ENCODE measurements at places on chromosomes 11 and 22.

DNA sequence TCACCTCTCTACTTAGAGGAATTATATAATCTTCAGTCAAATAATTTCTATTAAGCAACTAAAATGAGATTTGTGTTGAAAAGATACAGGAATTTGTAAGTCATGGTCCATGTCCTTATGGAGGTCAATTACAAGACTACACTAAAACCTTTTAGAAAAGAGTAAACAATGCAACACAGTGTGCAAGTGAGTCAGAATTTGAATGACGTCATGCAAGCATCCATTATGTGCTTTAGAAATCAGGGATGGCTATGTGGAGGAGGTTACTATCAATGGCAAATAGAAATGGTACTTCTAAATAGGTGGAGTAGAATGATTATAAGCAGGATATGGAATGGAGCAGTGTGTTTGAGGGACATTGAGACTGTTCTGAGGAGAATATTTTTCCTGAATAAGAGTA lies 16.6 kb downstream of the OR10D3 start:
- DNase-seq, result no peak

GRCh38 chr11:1023811-1024596 lies 12.5 kb downstream of the MUC6 start:
- DNase-seq, result no peak

GRCh38 chr11:9264316-9265210 lies 587 bp downstream of the DENND5A start:
- peak; percentile 88 for DNase-seq

DNA sequence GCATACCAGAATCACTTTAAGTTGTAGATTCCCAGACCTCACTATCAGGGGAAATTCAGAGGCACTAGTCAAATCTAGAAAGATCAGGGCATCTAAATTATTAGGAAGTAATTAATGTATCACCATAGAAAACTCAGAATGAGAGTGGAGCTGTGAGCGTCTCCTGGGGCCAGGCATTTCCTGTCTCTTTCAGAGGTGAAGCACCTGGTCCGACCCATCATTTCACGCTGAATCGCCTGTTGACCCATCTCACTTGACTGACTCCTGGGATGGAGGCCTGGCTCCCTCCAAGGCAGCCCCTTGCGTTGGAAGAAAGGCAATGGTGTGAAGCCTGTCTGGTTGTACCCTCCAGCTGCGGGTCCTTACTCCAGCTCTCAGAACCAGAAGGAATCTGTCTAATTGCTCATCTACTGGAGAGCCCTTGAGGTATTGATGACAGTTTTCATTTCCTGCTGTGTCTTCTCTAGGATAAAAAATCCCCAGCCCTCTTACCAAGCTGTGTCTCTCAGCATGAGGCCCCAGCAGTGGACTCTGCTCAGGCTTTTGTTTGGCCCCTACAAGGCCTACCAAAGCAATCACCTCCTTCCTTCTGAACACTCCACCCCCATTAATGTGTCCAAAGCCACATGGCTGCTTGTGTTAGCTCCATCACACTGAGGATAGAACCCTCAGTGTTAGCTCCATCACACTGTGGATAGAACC lies 93.2 kb upstream of the SYT13 start:
- DNase-seq, result no peak

DNA sequence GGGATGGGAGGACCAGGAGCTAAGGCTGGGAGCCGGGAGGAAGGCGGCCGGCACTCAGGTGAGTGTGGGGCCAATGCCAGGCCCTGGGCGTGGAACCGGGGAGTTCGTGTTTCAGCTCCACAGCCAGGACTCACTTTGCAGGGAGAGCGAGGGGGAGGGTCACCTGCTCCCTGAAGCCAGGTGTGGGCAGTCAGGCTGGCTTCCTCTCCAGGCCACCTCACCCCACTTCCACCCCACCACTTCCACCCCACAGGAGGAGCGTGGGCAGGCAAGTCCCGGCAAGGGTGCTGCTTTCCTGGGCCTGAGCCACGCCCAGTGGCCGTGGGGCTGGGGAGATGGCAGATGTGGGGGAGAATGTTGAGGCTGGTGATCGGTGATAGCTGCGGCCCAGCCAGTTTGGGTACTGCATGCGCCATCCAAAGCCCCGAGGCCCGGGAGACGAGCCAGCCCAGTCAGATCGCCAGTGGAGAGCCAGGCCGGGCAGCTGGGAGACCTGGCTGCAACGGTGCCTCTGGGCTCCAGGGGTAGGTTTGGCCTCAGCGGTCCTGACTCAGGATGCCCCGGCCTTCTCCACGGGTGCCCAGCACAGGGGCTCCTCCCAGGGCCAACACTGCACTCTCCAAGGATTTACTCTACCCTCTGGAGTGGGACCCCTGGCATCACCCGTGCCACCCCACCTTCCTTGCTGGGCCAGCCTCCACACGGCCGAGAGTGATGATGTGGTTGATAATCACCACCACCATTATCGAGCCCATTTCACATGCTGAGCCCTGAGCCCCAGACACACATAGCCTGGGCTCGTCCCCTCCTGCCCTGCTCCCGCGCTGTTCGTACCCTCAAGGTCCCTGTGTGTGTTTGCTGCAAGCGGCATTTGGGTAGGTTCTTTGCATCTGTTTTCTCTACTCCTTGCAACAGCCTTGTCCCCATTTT lies 93.8 kb downstream of the WNT7B start:
- DNase-seq, result no peak

DNA sequence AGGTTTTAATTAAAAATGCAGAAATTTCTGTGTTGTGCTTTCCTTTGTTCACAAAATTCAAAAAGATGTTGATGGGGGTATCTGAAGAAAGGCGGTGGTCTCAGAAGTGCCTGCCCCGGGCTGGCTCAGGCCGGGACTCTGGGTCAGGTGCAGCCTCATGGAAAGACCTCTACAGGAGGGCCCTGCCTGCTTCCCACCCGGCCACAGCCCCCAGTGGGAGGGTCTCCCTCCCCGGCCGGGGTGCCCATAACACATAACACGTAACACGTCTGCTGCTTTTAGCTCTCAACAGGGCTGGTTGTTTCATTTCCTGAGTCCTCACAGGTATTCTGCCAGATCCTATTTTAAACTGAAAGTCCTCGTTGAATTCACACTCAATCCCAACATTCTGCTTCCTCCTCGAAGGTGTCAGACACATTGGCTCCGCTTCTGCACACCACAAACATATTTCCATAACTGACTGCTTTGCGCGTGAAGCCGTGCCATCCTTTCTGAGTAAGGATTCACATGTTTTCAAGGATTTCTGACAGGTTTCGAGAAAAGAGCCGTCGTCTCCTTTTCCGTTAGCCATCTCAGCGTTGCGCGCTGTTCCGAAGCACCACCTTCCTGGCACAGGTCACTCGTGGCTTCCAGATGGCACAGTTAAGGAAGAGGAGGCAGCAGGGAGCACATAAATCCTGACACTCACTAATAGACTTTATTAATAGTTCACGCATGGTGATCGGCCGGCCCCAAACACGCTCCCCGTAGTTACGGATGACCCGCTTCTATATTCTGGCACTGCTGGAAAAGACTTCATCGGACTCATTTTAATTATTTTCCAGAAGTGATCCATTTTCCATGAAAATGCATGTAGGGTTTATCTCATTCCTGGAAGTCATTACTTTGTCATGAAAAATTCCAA lies 569.3 kb downstream of the BRD1 start:
- DNase-seq, result no peak

DNA sequence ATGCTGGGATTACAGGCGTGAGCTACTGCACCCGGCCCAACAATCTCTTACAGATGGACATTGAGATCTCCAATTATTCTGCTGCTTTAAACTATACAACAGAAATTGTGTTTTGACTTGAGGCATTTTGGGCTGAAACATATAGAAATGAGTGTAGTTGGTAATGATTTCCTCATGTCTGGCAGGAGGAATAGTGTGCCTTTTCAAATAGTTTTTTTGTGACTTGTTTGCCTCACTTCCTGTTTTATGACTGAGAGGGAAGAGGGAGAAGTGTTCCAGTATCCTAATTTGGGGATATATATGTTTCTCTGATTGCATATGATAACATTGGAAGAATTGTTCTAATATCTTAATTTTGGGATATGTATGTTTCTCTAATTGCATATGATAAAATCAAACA lies 40.2 kb downstream of the EP300 start:
- no peak for DNase-seq

DNA sequence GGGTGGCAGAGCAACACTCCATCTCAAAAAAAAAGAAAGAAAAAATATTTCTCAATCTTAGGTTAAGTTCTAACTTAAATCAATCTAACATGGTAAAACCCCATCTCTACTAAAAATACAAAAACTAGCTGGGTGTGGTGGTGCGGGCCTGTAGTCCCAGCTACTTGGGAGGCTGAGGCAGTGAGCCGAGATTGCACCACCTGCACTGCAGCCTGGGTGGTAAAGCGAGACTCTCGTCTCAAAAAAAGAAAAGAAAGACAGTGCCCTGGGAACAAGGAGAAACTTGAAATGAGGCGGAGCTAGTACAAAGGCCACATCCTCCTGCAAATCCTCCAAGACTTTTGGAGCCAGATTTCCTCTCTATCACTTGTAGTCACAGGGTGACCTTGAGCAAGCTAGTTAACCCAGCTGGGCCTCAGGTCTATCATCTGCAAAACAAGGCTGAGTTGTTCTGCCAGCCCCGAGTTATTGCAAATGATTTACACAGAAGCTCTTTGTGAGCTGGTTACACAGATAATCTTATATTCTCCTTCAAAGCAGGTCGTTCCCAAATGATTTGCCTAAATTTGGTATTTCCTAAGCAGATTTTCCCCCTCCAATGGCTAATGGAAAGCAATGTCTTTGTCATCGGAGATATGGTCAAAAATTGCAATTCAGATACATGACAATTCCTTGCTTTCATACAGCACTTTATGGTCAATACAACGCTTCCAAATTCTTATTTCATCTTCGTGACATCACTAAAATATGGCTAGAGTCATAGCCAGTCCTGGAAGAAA lies 1.9 kb downstream of the ANKRD54 start:
- DNase-seq, result no peak

DNA sequence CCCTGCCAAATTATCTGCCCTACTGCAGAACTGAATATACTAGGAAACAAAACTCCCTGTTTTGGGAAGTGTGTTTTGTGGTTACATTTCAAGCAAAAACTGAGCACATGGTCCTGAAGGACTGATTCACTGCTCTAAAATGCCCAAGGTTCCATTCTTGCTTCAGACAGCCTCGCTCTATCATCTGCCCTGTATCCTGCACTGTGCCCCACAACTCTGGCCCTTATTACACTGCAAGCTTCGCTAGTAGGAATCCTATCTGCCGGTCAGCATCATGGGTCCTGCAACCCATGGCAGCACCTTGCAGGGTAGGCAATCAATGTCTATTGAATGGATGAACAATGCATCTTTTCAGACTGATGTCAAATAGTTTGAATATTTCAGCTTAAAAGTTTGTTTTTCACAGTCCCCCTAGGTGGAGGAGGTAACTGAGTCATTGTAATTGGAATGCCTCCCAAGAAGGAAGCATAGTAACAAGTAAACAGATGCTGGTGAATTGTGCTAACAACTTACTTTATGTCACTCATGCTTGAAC lies 21.3 kb downstream of the LAYN start:
- DNase-seq, result no peak

DNA sequence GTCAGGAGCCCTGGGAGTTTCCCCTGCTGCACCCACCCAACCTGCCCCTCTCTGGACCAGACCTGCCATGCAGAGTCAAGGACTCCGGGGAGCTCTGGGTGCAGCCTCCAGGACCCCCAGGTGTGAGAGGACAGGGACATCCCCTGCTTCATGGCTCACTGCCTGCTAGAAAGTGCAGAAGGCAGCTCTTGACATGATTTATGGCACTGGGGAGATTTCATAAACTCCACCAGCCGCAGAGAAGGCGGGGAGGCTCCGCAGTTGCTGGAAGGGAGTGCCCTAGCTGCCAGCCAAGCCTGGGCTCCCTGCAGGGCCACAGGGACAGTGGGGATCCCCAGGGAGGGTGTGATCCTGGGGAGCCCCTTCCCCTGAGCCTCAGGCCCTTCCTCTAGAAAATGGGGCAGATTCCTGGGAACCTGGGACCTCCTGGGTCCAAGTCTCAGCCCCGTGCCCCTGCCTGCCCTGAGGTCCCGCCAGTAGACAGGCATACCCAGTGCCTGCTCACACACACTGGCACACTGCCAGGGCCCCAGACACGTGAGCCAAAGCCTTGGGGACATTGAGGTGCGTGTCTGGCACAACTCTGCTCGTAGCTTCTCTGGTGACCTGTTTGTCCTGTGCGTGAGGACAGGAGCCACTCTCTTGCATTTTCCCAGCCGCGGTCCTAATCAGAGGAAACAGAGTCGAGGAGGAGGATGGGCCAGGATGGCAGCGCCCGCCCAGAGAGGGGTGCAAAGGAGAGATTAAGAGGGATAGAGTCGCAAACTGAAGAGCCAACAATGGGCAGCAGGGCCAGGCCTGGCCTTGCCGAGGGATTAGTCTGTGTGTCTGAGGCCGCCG lies 13.8 kb downstream of the CABP7 start:
- DNase-seq, result no peak
